ENCODE measurements at places on chromosomes 4 and X. TPM values are rescaled to one million over a fixed set of nuclear protein-coding genes. Genes with fewer than 3 reads are reported as not detected.

PAGE2 gene
- not detected for total RNA-seq

HTR2C gene
- not detected for total RNA-seq

EMCN gene
- total RNA-seq = 1.2 TPM

GPR119 gene
- total RNA-seq = not detected

COX7B2 gene
- not detected for total RNA-seq

PABPC1L2B gene
- not detected for total RNA-seq

TBC1D19 gene
- total RNA-seq = 6.3 TPM

SCML2 gene
- 15.9 TPM for total RNA-seq

ADD1 gene
- total RNA-seq = 288 TPM

NDST3 gene
- 1.5 TPM for total RNA-seq

KDR gene
- 3.7 TPM for total RNA-seq

PCDH19 gene
- 0.37 TPM for total RNA-seq

ARHGAP4 gene
- 49.6 TPM for total RNA-seq

RWDD4 gene
- 16.9 TPM for total RNA-seq

MMRN1 gene
- total RNA-seq = 27.9 TPM

ETDA gene
- total RNA-seq = not detected

BANK1 gene
- total RNA-seq = 0.27 TPM

DNA sequence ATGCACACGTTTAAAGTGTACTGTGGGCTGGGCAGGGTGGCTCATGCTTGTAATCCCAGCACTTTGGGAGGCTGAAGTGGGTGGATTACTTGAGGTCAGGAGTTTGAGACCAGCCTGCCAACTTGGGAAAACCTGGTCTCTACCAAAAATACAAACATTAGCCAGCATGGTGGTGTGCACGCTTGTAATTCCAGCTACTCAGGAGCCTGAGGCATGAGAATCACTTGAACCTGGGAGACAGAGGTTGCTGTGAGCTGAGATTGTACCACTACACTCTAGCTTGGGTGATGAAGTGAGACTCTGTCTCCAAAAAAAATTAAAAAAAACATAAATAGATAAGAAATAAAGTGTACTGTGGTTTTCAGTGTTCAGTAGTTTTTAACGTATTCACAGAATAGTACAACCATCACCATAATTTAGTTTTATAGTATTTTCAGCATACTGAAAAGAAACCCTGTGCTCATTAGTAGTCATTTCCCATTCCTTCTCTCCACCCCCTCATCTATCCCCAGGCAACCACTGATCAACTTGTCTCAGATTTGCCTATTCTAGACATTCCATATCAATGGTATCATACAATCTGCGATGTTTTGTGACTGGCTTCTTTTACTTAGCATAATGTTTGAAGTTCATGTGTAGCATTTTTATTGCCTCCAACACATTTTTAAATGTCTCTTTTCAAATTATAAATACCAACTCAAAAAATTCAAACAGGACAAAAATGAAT is 19.1 kb downstream of the SLAIN2 start:
- no peaks in the 10 kb centered on the region for H3K36me3 ChIP-seq
- no peak overlapping the region for H3K4me3 ChIP-seq
- DNase-seq = no peak
- no peak overlapping the region for H3K27ac ChIP-seq

- peaks cover 43% of the 10 kb centered on the region for H3K4me1 ChIP-seq
- no peaks in the 10 kb centered on the region for H3K36me3 ChIP-seq
- DNase-seq = no peak
- H3K27me3 ChIP-seq = no peaks in the 10 kb centered on the region
- peak overlapping the region; percentile 88 for H3K27ac ChIP-seq
- peak overlapping the region; percentile 36 for H3K4me3 ChIP-seq
Measured at GRCh38 chr4:112637552-112637866, 566 bp downstream of the LARP7 start.

- DNase-seq = no peak
- no peaks in the 10 kb centered on the region for H3K27me3 ChIP-seq
- H3K36me3 ChIP-seq = no peaks in the 10 kb centered on the region
- H3K4me1 ChIP-seq = no peaks in the 10 kb centered on the region
Measured at GRCh38 chr4:171896426-171896825, 83.2 kb downstream of the GALNTL6 start.

GRCh38 chr4:185134307-185134869 is 8.7 kb upstream of the SLC25A4 start:
- peaks cover 14% of the 10 kb centered on the region for H3K27me3 ChIP-seq
- H3K36me3 ChIP-seq = no peaks in the 10 kb centered on the region
- no peak overlapping the region for H3K4me3 ChIP-seq
- H3K27ac ChIP-seq = no peak overlapping the region

DNA sequence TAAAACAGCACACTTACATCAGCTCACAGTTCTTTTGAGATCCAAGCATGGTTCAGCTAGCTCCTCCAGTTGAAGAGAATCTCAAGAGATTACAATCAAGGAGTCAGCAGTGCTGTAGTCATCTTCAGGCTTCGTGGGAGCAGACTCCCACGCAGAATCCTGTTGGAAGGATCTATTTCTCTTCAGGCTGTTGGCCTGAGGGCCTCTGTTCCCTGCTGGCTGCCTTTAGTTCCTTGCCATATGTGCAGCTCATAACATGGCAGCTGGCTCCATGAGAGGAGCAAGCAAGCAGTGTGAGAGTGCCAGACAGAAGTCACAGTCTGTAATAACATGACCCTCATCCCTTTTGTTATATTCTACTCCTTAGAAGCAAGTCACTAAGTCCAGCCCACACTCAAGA is 168.6 kb downstream of the COX18 start:
- H3K36me3 ChIP-seq = no peaks in the 10 kb centered on the region
- no peak overlapping the region for H3K27ac ChIP-seq
- no peaks in the 10 kb centered on the region for H3K4me1 ChIP-seq

DNA sequence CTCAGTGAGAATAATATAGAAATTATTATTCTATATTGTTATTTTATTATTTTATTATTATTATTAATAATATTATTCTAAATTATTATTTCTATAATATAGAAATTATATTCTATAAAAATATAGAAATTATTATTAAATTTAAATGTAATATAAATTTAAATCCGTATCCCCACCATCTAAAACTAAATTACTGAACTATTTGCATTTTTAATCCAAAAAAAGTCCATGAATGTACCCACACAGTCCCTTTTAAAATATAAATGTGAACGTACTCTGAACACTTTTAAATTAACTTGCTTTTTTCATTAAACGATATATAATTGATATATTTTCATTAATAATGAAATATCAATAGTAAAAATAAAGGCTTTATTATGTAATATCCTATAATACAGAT is 248.3 kb upstream of the PCDH7 start:
- no peaks in the 10 kb centered on the region for H3K4me1 ChIP-seq
- H3K4me3 ChIP-seq = no peak overlapping the region
- no peaks in the 10 kb centered on the region for H3K27me3 ChIP-seq
- no peaks in the 10 kb centered on the region for H3K36me3 ChIP-seq

GRCh38 chr4:25792200-25792791 is 70.5 kb downstream of the SEL1L3 start:
- peak; percentile 61 for DNase-seq
- peaks cover 5% of the 10 kb centered on the region for H3K36me3 ChIP-seq
- H3K27ac ChIP-seq = no peak overlapping the region

GRCh38 chrX:153478746-153479145 is 8.4 kb upstream of the HAUS7 start:
- H3K27me3 ChIP-seq = peaks cover 4% of the 10 kb centered on the region
- H3K36me3 ChIP-seq = no peaks in the 10 kb centered on the region
- no peaks in the 10 kb centered on the region for H3K4me1 ChIP-seq
- H3K27ac ChIP-seq = no peak overlapping the region

- H3K4me1 ChIP-seq = peaks cover 8% of the 10 kb centered on the region
- H3K36me3 ChIP-seq = no peaks in the 10 kb centered on the region
- no peak for DNase-seq
- no peak overlapping the region for H3K27ac ChIP-seq
Measured at GRCh38 chr4:152594978-152595925, 59.4 kb upstream of the FBXW7 start.

- H3K27ac ChIP-seq = no peak overlapping the region
- DNase-seq = no peak
- no peaks in the 10 kb centered on the region for H3K27me3 ChIP-seq
- no peak overlapping the region for H3K4me3 ChIP-seq
Measured at GRCh38 chr4:23956601-23957364, 66.9 kb upstream of the PPARGC1A start.

- no peak for DNase-seq
- no peaks in the 10 kb centered on the region for H3K27me3 ChIP-seq
- H3K4me1 ChIP-seq = no peaks in the 10 kb centered on the region
- no peaks in the 10 kb centered on the region for H3K36me3 ChIP-seq
- H3K27ac ChIP-seq = no peak overlapping the region
- H3K4me3 ChIP-seq = no peak overlapping the region
Measured at GRCh38 chr4:157575339-157575738, 354.8 kb downstream of the GRIA2 start.

GRCh38 chrX:140799216-140799615 is 89.7 kb downstream of the LINC00632 start:
- no peaks in the 10 kb centered on the region for H3K4me1 ChIP-seq
- H3K27ac ChIP-seq = no peak overlapping the region
- H3K27me3 ChIP-seq = no peaks in the 10 kb centered on the region
- no peak overlapping the region for H3K4me3 ChIP-seq

GRCh38 chr4:8848507-8849265 is 23.0 kb downstream of the HMX1 start:
- no peaks in the 10 kb centered on the region for H3K36me3 ChIP-seq
- DNase-seq = peak; percentile 1
- no peak overlapping the region for H3K27ac ChIP-seq
- H3K4me1 ChIP-seq = no peaks in the 10 kb centered on the region

DNA sequence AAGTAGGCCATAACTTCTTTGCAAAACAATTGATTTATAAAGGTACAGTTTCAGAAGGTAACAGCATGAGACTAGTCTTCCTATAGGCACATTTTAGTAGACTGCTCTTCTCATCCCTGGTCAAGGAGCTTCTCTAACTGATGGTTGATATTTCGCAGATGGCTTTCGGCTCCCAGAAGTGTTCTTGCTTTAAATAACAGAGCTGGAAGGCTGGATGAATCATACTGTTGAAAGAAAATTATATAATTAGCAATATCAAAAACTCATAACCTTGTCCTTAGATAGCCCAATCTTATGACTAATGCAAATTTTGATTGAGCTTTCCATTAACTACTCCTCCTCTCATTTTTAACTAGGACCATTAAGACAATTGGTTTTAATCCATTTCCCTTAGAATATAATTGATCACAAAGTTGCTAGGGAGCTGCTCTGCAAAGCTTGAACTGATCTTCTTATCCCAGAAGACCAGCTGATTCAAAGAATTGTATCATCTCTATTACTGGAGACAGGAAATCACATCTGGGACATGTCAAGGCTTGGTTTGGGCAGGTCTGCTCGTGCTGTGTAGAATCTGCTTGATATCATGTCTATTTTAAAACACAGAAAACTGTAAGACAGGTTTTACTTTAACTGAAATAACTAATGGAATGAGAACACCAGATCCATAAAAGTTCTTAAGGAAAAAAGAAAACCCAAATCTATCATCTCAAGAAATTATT is 38.6 kb downstream of the CENPU start:
- H3K27ac ChIP-seq = no peak overlapping the region
- no peak overlapping the region for H3K4me3 ChIP-seq
- H3K36me3 ChIP-seq = no peaks in the 10 kb centered on the region
- H3K27me3 ChIP-seq = no peaks in the 10 kb centered on the region
- DNase-seq = no peak

GRCh38 chr4:76283900-76284299 is 22.6 kb upstream of the STBD1 start:
- H3K27ac ChIP-seq = no peak overlapping the region
- H3K4me1 ChIP-seq = peaks cover under 1% of the 10 kb centered on the region
- H3K4me3 ChIP-seq = no peak overlapping the region
- no peaks in the 10 kb centered on the region for H3K27me3 ChIP-seq

- DNase-seq = peak; percentile 41
- H3K27ac ChIP-seq = no peak overlapping the region
- H3K4me3 ChIP-seq = no peak overlapping the region
Measured at GRCh38 chrX:12814420-12814819, 23.2 kb downstream of the PRPS2 start.

GRCh38 chr4:165610679-165611437 is 232.1 kb downstream of the CPE start:
- H3K4me1 ChIP-seq = no peaks in the 10 kb centered on the region
- H3K36me3 ChIP-seq = no peaks in the 10 kb centered on the region
- no peaks in the 10 kb centered on the region for H3K27me3 ChIP-seq
- H3K27ac ChIP-seq = no peak overlapping the region
- no peak overlapping the region for H3K4me3 ChIP-seq
- no peak for DNase-seq

DNA sequence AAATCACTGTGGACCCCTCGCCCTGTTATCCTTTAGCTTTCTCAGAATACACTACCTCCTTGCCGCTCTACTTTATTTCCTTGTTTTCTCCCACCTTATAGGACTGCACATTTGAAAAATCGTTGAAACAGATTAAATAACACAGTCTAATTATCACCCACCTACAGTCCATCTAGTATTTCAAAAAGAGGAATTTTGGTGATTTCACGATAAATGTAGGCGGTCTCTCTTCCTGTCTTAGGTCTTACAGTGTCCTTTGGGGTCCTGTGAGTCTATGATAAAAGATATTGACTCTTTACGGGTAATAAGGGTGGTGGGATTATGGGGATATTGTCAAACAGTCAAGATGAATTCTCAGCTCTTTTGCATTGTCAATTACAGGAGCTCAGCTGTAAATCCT is 2.4 kb upstream of the TBL1X start:
- no peaks in the 10 kb centered on the region for H3K36me3 ChIP-seq
- no peaks in the 10 kb centered on the region for H3K27me3 ChIP-seq
- peak overlapping the region; percentile 35 for H3K27ac ChIP-seq
- no peak overlapping the region for H3K4me3 ChIP-seq
- no peak for DNase-seq

DNA sequence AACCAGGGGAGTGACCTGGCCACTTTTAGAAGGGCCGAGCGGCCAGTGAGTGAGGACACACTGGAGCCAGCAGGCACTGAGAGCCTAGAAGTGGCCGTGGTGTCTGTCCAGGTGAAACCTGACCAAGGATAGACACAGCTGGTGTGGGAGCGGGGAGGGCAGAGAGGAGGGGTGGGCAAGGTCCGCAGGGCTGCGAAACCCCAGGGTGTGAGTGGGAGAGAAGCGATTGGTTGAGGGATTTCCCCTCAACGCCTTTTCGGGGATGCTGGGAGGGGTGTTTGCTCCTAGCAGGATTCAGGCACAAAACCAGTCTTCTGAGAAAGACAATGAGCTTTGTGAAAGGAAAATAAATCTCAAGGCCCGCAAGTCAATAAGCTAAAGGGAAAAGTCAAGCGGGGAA is 33.2 kb upstream of the ARSD start:
- H3K4me3 ChIP-seq = no peak overlapping the region
- DNase-seq = peak; percentile 11
- no peaks in the 10 kb centered on the region for H3K36me3 ChIP-seq
- H3K27me3 ChIP-seq = no peaks in the 10 kb centered on the region
